Daoy (cell line): ENCODE measurements at places on chromosomes 3 and 15. TPM values are rescaled to one million over a fixed set of nuclear protein-coding genes. Genes with fewer than 3 reads are reported as not detected.

LXN gene
- total RNA-seq = not detected in 2 replicates

LINGO1 gene
- 0.11 TPM in 1 of 2 replicates, not detected in the other for total RNA-seq

RPLP1 gene
- total RNA-seq = 111 and 148 TPM in 2 replicates

GOLGA8G gene
- 0.21 TPM in 1 of 2 replicates, not detected in the other for total RNA-seq

PLS1 gene
- total RNA-seq = 30.5 and 31.6 TPM in 2 replicates
